ENCODE measurements at places on chromosomes 12 and 14. TPM values are rescaled to one million over a fixed set of nuclear protein-coding genes. Genes with fewer than 3 reads are reported as not detected.

- peak; percentile 83 for DNase-seq
Measured at GRCh38 chr14:76937181-76938091, 91.1 kb downstream of the IRF2BPL start.

The MGAT4C gene
- total RNA-seq = 3.4 TPM

DNA sequence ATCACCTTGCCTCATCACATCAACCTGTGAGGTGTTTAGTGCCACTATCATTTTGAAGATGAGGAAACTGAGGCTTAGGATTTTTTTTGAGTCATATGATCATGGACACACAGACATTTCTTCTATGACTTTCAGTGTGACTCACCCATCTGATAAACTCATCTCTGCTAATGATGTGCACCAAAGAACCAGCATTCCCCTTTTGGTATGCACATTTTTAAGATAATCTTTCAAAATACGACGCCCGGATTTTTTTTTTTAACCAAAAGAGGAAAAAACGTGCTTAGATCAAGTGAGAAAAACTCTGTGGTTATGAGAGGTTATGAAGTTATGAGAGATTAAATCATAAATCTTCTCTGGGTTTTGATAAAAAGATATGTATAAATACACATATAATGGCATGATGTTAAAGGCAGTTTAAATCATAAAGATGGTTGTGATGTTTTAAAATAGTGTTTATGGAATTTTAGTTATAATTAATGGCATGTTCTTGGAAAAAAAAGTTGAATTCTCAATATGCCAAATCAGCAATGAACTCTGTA, 948.1 kb downstream of the TMTC2 start:
- no peak for DNase-seq

- no peak for DNase-seq
Measured at GRCh38 chr14:97120204-97120603, 323.0 kb downstream of the VRK1 start.

Data from posterior vena cava (tissue), 2 donors.